Fibroblast of villous mesenchyme (primary cell): ENCODE measurements at places on chromosomes 7 and 10.

- no peak for DNase-seq
Measured at GRCh38 chr7:33233659-33234058, 104.3 kb downstream of the BBS9 start.

GRCh38 chr7:96016056-96016586 lies 243.8 kb downstream of the DYNC1I1 start:
- no peak for DNase-seq

GRCh38 chr7:138460176-138460648 lies at the start of gene TRIM24:
Gene TRIM24 (plus strand): TSS chr7:138460259. CDS start chr7:138460549, 290 bp downstream.
- no peak for DNase-seq

DNA sequence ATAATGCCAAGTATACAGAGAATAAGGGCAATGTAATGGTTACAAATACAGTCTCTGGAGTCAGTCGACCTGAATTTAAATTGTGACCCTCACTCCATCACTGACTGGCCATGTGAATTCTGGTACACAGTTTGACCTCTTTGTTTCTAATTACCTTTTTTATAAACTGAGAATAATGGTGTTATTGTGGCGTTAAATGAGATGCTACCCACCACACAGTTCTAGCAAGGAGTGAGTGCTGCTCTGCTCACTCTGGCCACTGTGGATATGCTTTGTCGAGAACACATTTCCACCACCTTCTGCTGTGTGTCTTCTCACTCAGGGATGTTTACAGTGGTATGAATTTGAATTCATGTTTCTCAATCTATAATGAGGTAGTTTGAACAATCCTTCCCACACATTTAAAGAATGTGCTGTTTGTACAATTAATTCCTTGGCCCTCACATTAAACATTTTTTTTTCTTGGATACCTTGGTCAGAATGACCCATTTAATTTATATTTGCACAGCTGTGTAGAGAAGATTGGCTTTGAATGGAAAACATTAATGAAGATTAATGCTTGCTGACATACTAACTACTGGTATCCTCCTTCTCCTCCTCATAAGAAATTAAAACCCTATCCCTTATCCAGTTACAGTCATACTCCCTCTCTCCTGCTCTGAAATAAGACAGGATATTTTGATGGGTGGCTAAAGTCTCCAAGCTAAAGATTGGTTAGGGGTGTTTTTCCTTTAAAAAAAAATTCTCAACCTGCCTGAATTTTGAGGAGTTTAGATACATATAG lies 42.4 kb downstream of the PLCE1 start:
- no peak for DNase-seq

DNA sequence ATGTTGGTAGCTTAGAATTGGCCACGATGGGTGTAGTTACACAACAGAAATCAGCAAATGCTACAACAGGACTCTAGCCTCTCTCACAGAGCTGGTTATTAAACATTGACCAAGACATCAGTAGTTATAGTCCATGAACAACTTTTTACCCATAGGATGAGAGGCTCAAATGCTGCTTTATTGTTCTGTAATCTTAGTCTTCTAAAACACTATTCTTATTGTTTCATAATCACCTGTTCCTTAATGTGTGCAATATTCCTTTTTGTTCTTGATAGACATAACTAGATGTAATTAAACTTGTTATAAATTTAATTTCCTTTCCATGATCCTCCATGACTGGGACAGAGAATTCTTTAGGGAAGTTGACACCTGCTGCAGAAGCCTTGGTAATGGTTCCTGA lies 356.9 kb downstream of the EXOC4 start:
- no peak for DNase-seq
